ENCODE measurements at places on chromosomes 7 and 10. TPM values are rescaled to one million over a fixed set of nuclear protein-coding genes. Genes with fewer than 3 reads are reported as not detected.

GIMAP4 gene
- polyA plus RNA-seq = 8.7 TPM

SFRP5 gene
- 1.9 TPM for polyA plus RNA-seq

ANKRD61 gene
- not detected for polyA plus RNA-seq

GOLGA7B gene
- polyA plus RNA-seq = 10.7 TPM

CLCN1 gene
- not detected for polyA plus RNA-seq

PANK1 gene
- 4.6 TPM for polyA plus RNA-seq

GRCh38 chr10:44513591-44513990, 128.7 kb upstream of the CXCL12 start:
- no peak for DNase-seq

GRCh38 chr7:98594348-98594747, 22.7 kb upstream of the NPTX2 start:
- DNase-seq = no peak

GRCh38 chr10:123891144-123892071, at the start of gene CPXM2:
Gene CPXM2 (minus strand): TSS chr10:123891807. CDS start chr10:123891659, 148 bp downstream.
- no peak for DNase-seq

DNA sequence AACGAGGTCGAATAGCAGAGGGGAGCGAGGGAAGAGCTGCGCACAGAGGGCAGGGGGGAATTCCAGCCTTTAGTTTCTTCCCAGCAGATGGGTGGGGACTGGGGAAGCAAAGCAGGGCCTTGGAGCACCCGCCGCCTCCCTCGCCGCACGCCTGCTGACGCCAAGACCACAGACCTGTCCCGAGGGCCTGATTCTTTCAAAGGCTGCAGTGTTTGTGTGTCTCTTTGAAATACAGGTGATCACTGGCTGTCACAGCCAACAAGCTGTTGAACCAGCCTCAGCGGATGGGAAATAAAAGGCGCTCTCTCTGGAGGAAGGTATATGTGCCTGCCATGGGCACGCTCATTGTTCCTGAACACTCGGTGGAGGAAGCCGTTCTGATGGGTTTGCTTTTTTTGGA, 119.3 kb downstream of the FAM53B start:
- no peak for DNase-seq

- DNase-seq = peak; percentile 37
Measured at GRCh38 chr7:75737856-75738603, 711 bp downstream of the HIP1 start.

GRCh38 chr10:124802313-124802675, 675 bp downstream of the ABRAXAS2 start:
- DNase-seq = no peak

GRCh38 chr10:2759233-2759632, 308.1 kb upstream of the PFKP start:
- no peak for DNase-seq

- peak; percentile 35 for DNase-seq
Measured at GRCh38 chr7:154425271-154425670, 373.1 kb downstream of the DPP6 start.

GRCh38 chr7:1947586-1948217, 277.6 kb downstream of the ELFN1 start:
- DNase-seq = no peak

DNA sequence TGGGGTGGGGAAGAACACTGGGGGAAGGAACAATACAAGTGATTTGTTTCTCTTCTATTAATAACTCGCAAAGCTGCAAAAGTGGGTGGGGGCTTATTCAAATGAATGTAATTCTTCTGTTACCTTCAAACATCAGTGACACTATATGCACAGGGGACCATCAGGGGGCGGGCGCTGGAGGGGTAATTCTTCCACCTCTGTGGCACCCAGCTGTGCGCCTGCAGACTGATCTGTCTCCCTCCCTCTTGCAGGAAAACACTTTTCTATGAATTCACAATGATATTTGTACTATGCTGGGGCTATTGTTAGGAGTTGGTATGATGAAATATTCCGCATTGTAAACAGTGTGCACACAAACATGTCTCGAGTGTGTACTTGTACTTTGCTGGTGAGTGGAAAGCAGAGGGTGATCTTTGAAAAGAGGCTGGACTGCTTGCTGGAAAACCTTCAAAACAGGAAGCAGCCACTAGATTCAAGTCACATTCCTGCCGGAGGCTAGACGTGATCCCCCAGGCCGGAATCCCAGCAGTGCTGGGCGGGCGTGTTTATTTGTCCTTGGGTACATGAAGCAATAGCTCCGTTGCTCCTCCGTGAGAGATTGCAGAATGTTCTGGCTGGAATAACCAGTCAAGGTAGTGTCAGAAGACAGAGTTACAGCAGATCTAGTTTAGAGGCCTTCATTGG, 15.8 kb upstream of the BNIP3 start:
- DNase-seq = peak; percentile 32

DNA sequence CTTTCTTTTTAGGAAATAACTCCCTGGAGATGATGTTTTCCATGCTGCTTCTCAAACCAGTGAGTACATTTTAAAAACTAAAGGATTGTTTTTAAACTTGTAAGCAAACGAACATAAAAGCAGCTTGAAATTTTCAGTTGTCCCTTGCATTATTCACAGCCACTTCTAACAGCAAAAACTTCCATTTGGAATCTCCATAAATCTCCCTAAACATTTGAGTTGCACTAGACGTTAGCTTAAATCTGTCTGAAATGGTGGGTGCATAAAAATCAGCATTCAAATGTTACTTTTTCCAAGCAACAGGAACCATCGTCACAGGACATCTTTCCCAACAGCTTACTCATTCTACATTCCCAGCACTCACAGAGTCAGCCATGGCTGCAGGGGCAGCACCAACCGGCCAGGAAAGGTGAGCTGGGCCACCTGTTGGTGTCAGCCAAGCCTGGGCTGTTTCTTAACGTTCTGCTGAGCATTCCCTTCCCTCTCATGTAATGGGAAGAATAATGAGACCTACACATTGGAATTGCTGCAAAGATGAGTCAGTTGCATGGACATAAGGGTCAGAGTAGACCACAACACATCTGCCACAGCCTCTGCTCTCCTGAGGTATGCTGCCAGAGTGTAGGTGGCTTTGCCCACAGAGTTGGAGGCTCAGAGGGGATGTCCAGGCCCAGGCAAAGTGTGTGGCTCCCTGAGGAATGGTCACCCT, 163.2 kb downstream of the TNS3 start:
- no peak for DNase-seq

DNA sequence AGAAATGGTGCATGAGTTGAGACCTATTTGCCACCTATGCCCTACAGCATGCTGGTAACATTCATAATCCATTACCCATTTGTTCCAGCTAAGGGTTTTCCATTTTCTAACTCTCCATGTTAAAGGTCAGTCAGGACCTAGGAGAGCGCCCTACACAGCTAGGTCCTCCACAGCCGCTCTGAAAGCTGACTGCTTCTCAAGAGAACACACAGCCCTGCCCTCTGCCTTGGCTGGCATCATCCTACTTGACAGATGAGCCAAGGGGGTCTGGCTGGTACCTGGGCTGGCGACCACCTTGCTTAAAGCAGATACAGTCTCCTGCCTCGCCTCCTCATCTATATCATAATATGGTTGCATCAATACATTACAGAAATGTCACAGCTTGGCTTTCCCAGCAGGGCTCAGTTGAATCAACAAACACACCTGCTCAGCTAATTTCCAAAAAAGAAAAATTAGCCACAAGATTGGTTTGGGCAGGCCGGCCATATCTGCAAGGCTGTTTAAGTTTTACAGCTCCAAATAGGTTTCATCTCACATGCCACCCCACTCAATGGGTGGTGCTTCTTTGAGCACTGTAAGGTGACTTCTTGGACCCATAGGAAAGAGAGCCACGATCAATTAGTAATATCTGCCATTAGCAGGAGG, 17.3 kb downstream of the TLL2 start:
- DNase-seq = no peak

DNA sequence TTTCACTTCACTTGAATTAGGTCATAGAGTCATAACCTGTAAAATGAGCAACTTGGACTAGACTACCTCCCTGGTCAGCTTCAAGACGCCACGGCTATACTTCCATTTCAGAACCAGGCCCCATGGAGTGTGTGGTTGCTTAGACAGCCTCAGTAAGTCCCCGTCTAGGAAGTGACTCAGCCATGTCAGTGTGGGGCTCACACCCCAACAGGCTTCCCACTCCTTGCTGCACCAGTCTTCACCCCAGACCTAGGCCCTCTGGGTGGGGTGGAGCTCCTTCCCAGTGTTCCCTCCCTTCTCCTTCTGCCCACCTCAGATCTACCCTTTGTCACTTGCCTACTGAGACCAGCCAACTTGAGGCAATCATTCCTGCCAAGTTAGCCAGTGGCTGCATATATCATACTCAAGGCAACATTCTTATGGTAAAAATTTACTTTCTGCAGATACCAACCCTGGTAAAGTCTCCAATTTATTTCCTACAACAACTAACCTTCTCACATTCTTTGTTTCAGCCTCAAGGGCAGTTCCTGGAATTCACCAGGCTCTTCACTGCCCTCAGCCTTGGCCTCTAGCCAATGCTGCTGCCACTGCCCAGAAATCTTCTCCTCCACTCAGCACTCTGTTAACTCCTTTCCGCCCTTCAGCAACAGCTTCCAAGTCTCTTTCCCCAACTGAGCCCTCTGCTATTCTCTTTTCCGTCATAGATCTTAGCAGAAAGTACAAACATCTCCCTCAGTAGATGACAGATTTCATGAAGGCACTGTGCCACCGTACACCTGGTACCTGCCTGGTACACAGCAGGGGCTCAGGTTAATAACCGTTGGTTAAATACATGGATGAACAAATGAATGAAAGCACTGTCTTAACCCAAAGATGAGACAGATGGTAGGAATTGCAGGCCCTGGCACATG, 31.3 kb upstream of the ZNRF2 start:
- DNase-seq = peak; percentile 64

- no peak for DNase-seq
Measured at GRCh38 chr10:30577048-30577447, 52.5 kb downstream of the LYZL2 start.

- no peak for DNase-seq
Measured at GRCh38 chr7:70786076-70786475, 345.9 kb upstream of the GALNT17 start.

DNA sequence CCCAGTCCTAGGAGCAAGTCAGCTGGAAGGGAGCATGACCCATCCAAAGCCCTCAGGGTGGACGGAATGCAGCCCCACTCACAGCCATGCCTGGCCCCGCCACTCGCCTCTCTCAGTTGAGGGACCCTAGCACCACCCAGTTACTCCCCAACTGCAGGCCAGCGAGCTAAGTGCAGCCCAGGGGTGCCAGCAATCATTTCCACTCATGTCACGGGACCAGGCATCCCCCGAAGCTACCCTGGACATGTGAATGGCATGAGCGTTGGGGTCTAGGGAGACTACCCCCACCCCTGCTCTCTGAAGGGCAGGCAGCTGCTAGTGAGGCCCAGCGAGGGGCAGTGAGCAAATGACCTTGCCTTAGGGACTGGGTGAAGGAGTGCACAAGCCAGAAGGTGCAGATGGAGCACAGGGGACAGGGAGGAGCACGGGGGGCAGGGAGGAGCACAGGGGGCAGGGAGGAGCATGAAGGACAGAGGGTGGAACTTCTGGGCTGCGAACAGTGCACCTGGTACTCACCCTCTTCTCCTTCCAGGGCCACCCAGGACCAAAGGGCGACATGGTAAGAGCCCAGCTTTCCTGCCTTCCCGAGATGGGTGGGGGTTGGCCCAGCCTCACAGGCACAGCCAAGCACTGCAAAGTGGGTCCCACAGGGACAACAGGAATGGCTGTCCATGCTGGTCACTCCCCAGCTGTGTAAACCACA, 87.3 kb downstream of the COL13A1 start:
- DNase-seq = no peak

DNA sequence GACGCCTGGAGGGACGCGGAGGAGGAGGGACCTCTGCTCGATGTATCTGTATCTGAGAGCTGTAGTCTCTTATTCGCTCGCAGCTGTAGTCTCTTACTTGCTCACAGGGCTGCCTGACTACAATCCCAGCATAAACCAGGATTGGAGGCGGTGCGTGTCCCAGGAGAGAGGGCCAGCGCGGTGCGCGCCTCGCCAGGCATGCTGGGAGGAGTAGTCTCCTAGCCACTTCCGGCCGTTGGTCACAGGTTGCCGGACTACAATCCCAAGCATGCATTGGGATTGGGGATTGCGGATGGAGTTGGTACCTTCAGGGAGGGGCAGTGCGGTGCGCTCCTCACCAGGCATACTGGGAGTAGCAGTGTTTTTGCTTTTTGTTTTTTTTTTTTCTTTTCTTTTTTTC, 421.7 kb upstream of the NUPR2 start:
- DNase-seq = no peak

DNA sequence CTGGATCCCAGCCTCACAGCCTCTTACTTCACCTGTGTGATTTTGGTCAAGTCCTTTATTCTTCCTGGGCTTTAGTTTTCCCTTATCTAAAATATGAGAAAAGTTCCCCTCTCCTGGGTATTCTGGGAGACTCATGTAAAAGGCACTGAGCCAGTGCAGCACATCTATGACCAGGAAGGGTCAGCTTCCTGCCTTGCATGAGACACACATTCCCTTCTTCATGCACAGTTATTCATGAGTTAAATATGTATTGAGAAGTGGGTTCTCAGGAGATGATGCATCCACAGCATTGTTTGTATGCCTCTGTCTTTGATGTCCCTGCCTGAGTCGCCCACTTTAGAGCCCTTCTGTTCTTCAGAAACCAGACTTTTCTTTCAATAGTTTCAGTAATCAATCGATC, 33.3 kb downstream of the EGFR start:
- DNase-seq = no peak

- DNase-seq = no peak
Measured at GRCh38 chr7:98990356-98990755, 112.0 kb downstream of the TRRAP start.

- peak; percentile 40 for DNase-seq
Measured at GRCh38 chr10:9294132-9294663, 1239.7 kb downstream of the GATA3 start.

GRCh38 chr10:124683814-124684213, 60.4 kb downstream of the FAM53B start:
- DNase-seq = no peak

DNA sequence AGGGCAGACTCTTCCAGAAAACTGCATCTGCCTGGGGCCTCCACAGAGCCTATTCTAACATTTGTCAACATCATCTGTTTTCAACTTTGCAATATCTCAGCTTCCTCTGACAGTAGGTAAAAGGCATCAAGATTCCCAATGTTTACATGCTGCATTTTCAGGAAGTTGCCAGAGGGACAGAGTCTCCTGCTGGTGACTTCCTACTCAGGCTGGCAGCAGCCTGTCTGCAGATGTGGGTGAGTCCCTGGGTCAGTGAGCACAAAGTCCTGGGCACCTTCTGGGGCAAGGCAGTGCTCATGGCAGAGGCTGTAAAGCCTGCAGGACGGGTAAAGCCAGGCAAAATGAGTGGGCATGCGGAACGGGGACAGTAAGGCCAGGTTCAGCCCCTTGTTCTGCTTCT, 69.4 kb downstream of the EBF3 start:
- DNase-seq = no peak

Measured in brain (organoid and tissue), 16 donors.